ENCODE measurements at places on chromosomes 2 and 18.
A peak's percentile ranks its signal among the peaks of the same experiment; 100 is the strongest.

DNA sequence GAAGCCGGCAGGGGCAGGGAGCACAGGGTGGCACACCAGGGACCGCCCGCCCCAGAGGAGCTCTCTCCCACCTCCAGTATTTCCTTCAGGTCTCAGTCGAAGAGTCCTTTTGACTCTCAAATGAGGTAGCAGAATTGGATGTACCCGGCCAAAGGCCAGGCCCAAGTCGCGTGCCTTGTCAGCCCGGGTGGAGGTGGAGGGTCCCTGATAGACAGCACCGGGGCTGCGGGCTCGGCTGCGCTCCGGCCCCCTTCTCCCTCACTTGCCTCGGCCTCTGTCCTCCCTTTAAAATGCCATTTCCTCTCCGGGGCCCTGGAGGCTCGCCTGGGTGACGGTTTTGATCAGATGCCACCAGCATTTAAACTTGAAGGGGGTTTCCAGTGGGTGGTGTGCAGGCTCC lies 198.9 kb upstream of the SOX11 start:
- no peak for DNase-seq

- no peak for DNase-seq
Measured at GRCh38 chr2:163626208-163626607, 109.6 kb downstream of the FIGN start.

DNA sequence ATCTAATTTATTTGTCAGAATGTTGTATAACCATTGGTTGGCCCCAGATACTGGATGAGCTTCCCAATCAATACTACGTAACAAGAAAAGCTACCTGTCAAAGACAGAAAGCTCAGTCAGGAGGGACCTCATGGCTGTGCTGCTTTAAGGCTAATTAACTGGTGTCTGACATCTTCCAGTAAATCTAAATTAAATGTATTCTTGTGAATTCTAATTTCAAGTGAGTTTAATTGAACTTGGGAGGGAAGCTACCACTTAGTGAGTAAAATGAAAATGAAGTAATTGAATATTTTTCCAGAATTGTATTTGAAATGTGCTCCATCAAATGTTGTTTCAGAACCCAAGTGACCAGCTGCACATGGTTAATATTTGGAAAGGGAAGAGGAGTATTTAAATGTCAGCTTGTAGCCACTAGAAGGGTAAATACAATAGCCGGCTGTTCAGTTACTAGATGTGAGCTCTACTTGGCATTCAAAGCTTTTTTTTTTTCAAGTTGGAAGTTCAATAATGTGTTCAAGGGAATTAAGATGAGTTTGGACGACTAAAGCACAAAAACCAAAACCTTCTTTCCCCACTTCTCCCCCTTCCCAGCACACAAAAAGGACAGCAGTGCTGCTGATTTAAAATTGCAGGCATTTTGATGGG lies 62.0 kb downstream of the GPR39 start:
- DNase-seq = no peak

- DNase-seq = no peak
Measured at GRCh38 chr2:71336802-71337201, 5.2 kb downstream of the ZNF638 start.

DNA sequence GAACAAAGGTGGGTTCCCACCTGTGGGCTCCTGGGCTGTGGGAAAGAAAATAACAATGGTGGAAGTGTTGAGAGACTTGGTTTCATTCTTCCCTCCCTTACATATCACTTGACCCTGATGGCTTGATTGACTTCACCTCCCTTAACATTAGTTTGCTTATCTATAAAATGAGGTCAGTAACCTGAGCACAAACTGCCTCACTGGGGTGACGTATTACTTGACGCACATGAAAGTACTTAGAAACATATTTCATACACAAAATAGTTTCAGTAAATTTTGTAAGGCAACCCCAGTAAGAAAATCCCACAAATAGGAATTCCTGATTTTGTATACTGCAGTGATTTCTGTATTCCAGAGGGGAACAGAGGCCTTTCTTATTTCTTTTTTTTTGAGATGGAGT lies 29.4 kb upstream of the LPIN2 start:
- no peak for DNase-seq

GRCh38 chr2:101566632-101567228 lies 91.8 kb upstream of the RFX8 start:
- no peak for DNase-seq

DNA sequence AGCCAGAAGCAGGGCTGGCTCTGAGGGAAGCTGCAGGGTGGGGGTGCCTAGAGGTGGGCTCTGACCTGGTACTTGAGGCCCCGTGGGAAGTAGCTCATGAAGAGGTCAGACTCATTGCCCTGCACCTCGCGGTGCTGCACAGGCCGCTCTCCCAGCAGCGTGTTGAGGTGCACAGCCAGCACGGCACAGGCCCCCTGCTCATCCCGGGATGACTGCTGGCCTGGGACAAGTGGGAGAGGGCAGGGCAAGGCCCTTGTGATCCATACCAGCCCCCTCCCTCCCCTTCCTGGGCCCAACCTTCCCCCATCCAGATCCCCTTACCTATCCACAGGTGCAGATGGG lies 8.7 kb downstream of the CAPG start:
- no peak for DNase-seq

- DNase-seq = peak; percentile 47
Measured at GRCh38 chr2:72150157-72150860, 2.6 kb upstream of the CYP26B1 start.

DNA sequence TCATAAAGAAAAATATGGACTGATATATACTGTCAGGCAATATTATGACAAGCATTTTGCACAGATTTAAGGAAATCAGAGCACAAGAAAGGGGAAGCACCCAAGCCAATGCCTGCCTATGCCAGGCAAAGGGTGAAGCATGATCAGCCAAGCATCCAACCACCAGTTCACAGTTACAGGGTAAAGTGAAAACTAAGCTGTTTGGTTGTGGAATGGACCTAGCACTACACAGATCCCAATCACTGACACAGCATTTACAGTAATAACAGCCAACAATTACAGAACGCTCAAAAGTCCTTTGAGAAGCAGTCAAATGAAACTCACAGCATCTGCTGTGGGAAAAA lies 90.3 kb downstream of the SP3 start:
- DNase-seq = no peak

GRCh38 chr2:231611273-231612108 lies 18.8 kb downstream of the TEX44 start:
- peak; percentile 76 for DNase-seq

- DNase-seq = no peak
Measured at GRCh38 chr2:20482725-20483124, 35.9 kb downstream of the RHOB start.

- DNase-seq = no peak
Measured at GRCh38 chr2:45954233-45954850, 302.9 kb downstream of the PRKCE start.

DNA sequence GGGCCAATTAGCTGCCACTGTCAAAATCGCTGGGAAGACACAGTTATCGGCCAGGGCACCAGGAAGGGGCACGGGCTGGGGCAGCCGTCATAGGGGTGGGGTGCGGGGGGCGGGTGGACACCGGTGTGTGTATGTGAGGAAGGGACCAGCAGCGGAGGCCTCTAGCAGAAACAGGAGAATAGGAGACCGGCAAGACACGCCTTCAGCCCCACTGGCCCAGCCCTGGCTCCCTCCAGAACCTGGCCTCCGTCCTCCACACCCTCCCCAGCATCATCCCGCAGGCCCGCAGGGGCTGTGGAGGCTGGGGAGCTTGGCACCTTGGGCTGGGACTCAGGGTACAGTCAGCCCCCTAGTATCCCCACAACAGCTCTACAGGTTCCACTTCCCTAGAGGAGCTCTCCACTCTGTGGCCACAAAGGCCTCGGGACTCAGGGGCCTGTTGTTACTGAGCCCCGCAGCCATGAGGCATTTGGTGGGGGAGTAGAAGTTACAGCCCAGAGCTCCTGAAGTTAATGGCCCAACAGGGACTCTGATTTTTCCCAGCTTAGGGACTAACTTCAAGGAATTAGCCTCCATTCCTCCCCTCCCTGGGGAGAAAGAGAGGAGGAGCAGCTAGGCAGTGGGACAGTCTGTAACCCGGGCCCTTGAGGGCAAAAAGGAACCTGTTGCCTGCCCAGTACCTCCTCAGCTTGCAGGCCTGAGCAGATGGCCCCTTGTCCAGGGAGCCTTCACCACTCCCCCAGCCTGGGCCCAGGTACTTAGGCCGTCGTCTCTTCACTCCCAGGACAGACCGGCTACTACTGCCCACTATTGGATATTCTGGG lies 19.9 kb downstream of the SH2D6 start:
- DNase-seq = no peak

DNA sequence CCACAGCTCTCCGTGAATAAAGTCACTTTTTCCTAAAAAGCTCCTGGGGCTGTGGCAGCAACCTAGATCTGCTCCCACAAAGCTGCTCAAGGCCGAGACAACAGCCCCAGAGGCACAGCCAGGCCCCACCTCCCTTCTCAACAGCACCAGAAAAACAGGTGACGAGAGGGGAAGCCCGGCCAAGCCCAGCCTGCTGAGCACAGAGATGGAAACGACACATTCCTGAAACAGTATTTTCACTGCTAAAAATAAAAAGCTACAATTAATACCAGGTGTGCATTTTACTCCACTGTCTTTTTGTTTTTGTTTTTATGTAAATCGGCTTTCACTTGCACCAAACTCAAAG lies 199.3 kb downstream of the HDAC4 start:
- DNase-seq = no peak

DNA sequence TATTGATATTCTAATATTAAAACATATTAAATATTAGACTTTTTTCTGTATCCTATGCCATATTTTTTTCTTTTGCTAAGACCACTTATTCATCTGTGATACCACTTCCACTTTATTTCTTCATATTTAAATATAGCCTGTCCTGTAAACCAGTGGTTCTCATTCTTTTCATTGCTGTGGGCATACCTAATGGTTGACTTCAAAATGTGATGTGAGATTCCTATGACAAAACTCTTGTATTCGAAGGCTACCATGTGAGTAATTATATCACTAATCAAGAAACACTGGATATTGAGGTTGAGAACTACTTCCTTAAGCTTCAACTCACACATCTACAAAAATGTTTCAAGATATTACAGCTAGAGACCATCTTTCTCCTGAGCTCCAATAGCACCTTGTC lies 3.6 kb downstream of the SCRN3 start:
- DNase-seq = no peak

DNA sequence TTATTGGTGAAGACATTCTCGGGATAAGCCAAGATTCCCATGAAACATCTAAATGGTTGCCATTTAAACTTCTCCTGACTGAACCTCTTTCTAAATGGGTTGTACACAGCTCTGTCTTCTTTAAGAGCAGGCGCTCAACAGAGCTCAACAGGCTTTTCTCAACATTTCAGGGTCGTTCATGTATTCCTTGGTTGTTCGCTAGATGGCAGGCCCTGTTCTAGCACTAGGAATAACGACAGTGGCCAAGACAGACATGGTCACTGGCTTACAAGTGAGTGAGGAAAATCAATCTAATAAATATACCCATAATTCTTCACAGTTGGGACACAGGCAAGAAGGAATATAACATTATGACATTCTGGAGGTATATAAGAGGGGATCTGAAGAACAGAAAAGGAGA lies 154.5 kb downstream of the SMAD2 start:
- no peak for DNase-seq

- DNase-seq = no peak
Measured at GRCh38 chr2:146523196-146523595, 1321.6 kb upstream of the ACVR2A start.

GRCh38 chr18:42326752-42327151 lies 371.7 kb downstream of the PIK3C3 start:
- no peak for DNase-seq

DNA sequence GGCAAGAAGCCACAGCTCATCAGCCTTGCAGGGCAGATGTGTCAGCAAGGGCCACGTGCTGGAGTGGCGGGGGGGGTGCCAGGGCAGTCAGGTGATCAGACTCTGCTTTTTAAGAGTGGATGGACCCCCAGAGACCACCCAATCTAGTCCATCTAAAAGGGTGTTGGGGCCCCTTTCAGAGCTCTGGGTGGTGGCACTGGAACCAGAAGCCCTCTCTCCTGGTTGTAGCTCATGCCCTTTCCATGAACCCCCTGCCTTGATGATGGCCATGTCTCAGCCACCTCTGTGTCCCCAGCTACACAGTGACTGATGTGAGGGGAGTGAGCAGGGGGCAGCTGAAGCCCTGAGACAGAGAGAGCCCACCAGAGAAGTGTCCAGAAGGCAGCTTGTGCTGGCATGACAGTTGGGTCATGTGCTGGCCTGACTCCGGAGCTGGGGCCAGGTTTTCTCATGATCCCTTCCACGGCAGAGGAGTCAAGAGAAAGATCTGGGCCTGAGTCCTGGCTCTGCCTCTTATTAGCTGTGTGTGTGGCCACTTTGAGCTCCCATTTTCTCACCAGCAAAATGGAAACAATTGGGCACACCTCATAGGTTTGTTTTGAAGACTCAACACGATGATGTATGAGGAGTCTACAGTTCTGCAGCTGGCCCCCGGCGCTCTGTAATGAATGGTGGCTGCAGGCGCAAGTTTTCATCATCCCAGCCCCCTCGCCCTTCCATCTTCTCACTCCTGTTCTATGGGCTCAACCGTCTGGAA lies 195.7 kb downstream of the ZFP36L2 start:
- DNase-seq = no peak

GRCh38 chr18:10239103-10239502 lies 215.3 kb upstream of the APCDD1 start:
- no peak for DNase-seq

DNA sequence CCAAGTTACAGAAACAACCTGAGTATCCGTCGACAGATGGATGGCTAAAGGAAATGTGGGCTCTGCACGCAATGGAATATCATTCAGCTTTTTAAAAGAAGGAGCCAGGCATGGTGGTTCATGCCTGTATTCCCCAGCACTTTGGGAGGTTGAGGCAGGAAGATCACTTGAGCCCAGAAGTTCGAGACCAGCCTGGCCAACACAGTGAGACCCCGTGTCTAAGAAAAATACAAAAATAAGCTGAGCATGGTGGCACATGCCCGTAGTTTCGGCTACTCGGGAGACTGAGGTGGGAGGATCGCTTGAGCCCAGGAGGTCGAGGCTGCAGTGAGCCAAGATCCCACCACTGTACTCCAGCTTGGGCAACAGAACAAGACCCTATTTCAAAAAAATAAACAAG lies 34.3 kb downstream of the TCF7L1 start:
- no peak for DNase-seq

- no peak for DNase-seq
Measured at GRCh38 chr2:207403950-207404349, 125.8 kb upstream of the CREB1 start.

DNA sequence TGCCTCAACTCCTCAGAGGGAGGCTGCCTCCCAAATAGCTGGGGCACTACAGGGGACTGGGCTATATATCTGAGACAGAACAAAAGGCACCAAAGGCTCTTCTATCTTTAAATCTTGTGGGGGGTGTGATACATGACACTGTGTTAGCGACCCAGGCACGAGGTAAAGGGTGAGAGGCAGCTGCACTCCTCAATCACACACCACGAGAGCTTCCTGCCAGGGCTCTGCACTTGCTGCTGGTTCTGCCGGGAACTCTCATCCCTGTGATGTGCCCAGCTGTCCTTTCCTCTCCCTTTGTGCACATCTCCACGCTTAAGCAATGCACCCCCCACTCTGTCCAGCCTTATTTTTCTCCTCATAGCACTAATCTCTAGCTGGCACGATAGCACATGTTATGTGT lies 32.4 kb downstream of the NPC1 start:
- no peak for DNase-seq

GRCh38 chr2:12606472-12607000 lies 110.2 kb upstream of the TRIB2 start:
- no peak for DNase-seq
